ENCODE measurements at places on chromosomes 1 and 21.
A peak's percentile ranks its signal among the peaks of the same experiment; 100 is the strongest.

DNA sequence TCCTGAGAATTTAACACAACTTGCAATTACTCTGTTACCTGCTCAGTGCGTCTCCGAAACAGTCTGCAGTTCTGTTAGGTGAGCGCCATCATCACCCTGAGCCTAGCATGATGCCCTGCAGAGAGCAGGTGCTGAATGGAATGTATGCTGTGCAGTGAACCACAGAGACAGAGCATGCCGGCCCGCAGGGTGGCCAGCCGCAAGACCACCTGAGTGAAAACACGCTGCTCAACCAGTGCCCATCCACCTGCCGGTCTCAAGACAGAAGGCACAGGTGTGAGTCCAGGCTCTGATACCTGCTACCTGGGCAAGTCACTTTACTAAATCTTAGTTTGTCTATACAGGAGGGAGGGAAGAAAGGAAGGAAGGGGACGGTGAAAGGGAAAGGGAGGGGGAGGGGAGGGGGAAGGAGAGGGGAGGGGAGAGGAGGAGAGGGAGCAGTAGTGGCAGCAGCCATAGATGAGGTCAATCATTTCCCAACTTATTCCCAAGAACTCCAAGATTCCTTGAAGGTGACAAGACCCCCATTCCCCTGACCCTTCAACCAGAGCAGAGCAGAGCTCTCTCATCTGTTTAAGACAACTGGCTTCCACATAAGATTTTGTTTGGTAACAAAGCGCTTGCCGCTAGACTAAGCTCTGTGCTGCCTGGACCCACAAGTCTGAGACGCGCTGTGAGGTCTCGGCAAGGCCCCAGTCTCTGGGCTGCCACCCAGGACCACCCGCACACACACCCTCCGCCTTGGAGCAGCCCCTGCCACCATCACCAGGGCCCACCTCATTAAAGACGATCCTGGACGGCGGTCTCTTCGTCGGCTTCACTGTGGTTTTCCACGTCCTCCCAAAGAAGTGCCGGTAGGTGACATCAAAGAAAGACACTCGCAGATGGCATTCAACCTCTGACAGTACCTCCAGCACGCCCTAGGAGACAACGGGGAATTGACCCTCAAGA lies 14.5 kb downstream of the NPHP4 start:
- peak; percentile 15 for DNase-seq

DNA sequence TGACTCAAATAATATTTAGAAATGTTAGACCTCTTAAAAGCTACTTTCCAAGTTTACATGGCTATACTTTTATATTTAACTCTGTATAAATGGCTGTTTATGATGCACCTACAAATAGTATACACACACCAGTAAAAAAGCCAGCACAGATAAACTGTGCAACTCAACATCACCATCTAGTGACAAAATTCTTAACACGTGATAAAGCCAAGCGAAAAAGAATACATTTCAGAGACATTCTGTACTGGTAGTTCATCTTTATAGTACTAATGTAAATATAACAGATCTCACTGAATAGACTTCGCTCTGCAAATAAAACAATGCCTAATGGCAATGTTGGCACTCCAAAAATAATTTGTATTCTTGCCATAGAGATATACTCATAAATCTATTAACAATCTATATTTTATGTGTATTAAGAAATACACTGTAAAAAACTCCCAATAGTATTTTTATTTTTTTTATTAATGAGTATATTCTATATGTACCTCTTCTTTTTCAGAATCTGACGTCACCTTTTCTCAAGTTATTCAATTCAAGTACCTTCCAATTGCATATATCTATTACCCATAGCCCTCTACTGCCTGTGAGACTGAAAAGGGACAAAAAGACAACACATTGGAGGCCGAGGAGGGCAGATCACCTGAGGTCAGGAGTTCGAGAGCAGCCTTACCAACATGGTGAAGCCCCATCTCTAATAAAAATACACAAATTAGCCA lies 100.2 kb downstream of the DPYD start:
- peak; percentile 47 for DNase-seq

DNA sequence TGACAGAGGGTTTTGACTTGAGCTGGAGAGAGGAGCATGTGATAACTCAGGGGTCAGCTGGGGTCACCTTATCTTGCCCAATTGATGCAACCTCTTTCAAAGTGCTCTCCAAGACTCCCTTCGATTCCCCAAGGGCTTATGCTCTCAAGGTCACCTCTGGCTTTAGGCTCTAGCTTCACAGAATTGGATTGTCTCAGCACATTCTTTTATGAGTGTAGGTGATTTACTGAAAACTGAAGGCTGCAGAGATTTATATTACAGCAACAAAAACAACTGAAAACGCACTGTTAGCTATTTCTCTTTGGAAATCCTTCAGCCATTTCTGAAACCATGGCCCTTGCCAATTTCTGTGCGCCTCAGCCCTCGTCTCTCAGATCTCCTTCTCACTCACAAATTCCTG lies 34.5 kb upstream of the MAP1LC3C start:
- DNase-seq = no peak

DNA sequence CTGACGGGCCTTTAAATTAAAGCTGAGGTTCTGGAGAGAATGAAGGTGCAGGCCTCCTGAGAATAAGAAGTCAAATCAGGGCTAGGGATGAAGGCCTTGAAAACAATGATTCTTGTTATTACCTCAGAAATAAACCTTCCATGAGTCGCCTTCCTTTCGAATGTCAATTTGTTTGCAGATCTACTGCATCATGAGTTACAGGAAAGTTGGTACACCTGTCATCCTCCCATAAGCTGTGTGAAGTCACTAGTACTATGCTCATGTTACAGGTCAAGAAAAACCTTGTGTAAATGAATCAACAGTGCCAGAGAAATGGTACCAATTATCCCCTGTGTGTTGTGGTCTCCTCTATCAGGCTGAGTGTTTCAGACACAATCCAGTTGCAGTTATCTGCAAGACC lies 281.2 kb upstream of the PLXNA2 start:
- DNase-seq = no peak

DNA sequence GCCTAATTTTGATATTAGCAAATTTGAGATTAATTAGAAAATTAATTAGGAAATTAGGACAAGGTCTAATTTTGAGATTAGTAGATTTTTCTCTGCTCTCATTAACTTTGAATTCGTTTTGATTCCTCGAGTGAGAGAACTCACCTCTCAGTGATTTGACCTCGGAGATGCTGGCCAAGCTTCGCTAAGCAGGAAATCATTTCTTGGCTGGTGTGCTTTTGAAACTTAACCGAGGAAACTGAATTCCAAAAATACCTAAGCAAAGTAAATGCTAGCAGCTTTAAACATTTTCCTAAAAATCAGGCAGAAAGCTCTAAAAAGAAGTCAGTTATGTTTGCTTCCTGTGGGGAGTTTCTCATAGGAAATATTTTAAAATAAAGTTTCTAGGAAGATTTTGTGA lies 34.9 kb downstream of the CDC14A start:
- peak; percentile 58 for DNase-seq

DNA sequence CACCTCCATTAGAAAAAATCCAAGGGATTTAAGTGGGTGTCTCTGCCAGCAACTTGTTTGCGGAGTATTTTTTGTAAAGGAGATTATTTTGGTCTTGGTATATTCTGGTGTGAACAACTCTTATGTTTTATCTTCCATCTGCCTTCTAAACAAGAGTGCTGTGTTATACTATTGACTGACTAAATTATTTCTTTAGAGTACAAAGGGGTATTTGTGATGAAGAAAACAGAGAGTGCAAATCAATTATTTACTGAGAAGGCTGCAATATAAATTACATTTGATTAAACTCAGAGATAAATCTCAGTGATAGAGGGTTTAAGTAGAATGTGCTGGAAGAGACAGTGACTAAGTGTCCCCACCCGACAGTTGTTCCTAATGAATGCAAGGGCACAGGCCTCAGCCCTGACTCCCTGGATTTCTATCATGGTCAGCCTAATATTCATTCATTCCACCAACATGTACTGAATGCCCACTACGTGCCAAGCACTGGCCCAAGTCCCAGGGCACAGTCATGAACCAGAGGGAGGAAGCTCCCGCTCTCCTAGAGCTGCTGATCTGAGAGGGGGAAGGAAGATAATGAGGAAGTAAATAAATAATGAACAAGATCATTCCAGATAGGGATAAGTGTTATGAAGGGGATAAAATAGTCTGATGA lies 196.9 kb upstream of the C8B start:
- DNase-seq = no peak

GRCh38 chr1:203081465-203082230 lies 4.2 kb downstream of the MYOG start:
- DNase-seq = no peak

- no peak for DNase-seq
Measured at GRCh38 chr1:241823925-241824324, 24.1 kb upstream of the EXO1 start.

DNA sequence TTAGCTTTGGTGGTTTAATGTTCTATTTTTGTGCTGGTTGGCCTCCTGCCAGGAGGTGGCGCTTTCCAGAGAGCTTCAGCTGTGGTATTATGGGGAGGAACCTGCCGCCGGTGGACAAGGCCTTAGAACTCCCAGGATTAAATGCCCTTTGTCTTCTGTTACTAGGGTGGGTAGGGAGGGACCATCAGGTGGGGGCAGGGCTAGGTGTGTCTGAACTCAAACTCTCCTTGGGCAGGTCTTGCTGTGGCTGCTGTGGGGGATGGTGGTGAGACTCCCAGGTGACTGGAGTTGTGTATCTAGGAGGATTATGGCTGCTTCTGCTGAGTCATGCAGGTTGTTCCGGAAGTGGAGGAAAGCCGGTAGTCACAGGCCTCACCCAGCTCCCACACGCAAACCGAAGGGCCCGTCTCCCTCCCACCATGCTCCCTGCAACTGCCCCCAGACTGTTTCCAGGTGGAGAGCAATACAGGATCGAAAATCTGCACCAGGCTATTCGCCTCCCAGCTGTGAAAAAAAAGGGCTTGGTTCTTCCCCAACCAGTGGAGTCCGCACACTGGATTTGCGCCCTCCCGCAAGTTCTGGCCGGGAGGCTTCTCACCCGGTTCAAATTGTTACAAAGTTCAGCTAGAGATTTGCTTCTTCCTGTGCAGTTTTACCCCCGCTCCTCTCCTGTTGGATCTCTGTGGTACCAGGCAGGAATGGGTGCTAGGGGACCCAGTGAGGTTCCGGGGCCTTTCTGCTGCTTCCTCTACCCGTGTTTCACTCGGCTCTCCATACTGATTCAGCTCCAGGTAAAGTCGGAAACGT lies 220.5 kb downstream of the CENPF start:
- no peak for DNase-seq

GRCh38 chr21:44969066-44969670 lies 29.3 kb downstream of the SLX9 start:
- DNase-seq = no peak

- DNase-seq = no peak
Measured at GRCh38 chr1:74504933-74505512, 7.4 kb downstream of the LRRC53 start.

- no peak for DNase-seq
Measured at GRCh38 chr1:114075546-114076242, 78.0 kb downstream of the SYT6 start.

- no peak for DNase-seq
Measured at GRCh38 chr1:44035726-44036408, 4.6 kb upstream of the SLC6A9 start.

DNA sequence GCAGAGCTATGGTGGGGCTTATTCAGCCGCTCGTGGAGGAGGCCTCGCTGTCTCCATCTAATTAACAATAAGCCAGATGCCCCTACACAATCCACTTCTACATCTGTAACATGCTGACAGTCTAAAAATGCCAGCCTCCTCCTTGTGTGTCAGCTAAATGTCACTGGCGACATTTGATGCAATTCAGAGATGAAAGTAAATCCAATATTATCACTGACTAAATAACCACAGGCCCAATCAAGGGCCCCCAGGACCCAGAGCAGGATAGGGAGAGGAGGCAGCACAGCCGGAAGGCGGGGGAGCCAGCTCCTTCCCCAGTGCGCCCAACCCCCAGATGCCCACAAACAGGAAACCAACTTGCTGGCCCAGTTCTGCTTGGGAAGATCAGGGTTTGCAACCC lies 76.6 kb downstream of the DMRTA2 start:
- no peak for DNase-seq

DNA sequence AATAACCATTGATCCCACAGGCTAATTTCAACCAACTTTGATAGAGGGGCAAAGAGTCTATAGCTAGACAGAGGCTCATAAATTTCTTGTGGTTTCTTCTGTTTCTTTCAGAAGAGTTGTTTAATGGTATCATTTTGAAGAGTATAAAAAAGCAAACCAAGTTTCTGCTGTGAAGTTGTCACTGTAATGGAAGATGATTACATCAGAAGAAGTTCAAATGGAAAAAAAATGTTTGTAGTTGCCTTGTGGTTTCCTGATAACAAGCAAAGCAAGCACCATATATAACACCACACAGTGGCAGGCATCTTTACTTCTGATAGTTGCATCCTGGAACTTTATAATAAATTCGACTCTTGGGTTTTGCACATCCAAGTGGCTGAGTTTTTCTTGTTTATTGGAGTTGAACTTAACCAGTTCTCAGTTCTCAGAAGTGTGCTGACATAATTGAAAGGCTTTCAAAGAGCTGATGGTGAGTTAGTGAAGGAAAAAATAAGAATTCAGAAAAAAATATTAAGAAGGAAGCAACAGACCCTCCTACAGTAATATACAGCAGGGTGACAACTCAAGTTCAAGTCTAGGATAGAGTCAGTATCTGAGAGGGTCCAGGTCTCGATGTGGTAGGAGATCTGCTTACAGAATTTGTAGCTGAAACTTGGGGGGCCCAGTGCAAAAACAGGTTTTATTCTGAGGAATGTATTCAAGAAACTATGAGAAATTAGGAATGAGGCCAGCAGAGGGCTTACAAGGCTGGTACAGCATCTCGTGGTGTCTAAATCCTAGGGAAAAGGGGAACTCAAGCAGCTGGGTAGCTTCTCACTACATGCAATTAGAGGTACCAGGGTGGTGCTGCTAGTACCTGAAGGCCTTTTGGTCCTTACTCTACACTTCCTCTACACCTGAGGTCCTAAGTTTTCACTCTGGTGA lies 123.5 kb downstream of the CRB1 start:
- no peak for DNase-seq

GRCh38 chr1:99758073-99758511 lies 8.3 kb downstream of the FRRS1 start:
- DNase-seq = no peak

All from ACHN (cell line).